ENCODE measurements at places on chromosomes 7 and 10.

DNA sequence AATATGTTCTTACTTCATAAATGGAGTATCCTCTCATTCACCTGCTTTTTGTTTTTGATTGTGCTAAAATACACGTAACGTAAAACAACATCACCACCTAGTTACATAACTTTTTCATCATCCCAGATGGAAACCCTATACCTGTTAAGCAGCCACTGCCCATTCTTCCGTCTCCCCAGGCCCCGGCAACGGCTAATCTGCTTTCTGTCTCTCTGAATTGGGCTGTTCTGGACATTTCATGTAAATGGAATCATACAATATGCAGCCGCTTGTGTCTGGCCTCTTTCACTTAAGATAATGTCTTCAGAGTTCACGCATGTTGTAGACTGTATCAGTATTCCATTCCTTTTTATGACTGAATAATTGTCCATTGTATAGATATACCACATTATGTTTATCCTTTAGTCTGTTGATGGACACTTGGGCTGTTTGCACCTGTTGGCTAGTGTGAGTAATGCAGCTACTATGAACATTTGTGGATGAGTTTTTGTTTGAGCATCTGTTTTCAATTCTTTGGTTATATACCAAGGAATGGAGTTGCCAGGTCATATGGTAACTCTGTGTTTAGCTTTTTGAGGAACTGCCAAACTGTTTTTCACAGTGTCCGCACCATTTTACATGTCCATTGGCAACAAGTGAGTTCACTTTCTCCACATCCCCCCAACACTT lies 14.1 kb upstream of the SUN1 start:
- no peak for DNase-seq

GRCh38 chr7:122166740-122167139 lies 22.7 kb upstream of the AASS start:
- DNase-seq: no peak

DNA sequence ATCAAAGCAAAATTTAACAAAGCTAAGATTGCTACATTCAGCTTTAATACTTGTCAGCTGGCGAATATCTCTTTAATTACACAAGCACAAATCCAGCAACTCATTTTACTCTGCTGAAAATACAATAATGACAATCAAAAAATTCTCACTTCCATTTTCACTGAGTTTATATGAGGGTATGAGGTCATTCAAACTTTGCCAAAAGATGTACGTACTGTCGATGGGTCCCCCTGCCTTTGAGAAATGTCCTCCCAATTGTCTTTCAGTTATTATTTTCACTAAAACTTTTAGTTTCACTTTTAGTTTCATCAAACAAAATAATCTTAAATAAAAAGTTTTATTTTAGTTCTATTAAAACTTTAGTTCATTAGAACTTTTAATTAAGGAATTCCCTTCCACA lies 159.5 kb upstream of the WDR11 start:
- no peak for DNase-seq

DNA sequence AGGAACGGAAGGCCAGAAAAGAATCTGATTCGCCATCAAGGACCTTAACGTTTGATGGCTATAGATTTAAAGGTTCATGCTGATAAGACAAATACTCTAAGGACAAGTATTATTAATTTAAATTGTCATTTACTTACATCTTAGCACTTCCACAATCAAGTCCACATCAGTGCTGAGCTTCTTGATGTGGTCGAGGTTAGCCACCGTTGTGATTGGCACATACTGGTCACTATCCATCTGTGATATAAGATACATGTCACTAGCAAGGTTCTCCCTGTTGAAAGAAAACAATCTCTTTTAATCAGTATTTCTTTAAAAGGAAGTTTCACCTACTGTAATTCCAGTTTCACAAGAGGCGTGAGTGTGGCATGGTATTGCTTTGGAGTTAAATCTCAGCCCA lies 88.7 kb downstream of the LARP4B start:
- no peak for DNase-seq

DNA sequence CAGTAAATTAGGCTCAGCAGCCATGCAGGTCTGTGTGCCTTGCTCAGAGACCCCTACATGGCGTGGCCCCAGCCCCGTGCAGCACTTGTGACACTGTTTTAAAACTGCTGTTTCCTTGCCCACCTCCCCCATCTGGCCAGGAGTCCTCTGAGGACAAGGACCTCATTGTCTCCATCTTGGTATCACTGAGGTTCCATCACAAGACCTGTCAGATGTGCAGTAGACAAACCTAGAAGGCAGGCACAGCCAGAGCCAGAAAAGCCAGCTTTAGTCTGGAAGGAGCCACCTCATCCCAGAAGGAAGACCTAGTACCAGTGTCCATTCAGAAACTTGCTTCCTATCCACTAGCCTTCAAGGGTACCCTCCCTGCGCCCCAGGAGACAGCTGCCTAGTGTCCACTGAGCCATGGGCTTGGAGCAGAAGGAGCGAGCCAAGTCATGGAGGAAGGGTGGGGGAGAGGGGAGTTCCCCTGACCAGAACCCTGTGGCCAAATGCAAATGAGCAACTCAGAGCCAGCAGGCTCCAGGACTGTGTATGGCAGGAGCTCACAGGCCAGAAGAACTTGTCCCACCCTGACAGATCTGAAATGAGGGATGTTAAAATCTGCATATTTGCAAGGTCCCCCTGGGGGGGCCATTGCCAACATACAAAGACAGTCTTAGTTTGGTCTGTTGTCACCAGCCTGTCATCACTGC lies 176.1 kb downstream of the SH3PXD2A start:
- DNase-seq: no peak

Measured in stimulated activated CD4-positive, alpha-beta T cell treated with anti-CD3 and anti-CD28 coated beads, Interleukin-12 subunit alpha, Interleukin-12 subunit beta, amount 100 ng/mL, for 4 hours (primary cell).